Amygdala (tissue), 56 donors: ENCODE measurements at places on chromosomes 13 and 19.

DNA sequence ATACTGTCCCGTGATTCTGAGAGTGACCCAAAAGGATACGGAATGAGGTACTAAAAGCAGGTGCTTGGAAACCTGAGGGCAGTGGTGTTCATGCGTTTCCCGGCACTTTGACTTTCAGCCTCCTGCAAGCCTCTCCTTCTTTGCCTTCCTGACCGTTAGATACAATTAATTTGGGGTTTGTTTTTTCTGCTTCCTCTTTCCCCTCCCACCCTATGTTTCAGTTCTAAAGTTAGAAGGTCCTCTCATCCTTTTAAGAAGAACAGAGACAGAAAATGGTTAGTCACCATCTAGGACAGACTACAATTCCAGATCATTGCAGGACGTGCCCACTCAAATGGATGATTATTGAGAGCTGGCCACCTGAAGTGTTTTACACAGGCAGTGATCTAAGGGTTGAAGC, 1.8 kb upstream of the LILRB4 start:
- no peak for DNase-seq

DNA sequence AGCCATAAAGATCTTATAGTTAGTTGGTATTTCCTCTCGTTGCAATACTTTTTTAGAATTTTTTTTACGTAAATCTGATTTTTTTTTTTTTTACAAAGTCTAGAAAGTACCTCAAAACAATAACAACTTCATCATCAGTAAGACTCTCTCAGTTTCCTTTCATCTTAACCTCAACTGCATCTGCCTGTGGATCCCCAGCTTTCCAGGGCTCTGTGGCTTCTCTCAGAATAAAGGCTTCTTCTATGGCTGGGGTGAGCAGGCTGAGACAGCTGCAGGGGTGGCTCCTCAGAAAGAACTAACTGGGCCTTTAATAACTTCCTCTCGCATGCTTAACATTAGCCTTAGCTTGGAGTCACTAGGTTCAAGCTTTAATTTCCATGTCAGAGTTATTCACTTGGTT, 4.2 kb downstream of the ZNF506 start:
- DNase-seq, result no peak

DNA sequence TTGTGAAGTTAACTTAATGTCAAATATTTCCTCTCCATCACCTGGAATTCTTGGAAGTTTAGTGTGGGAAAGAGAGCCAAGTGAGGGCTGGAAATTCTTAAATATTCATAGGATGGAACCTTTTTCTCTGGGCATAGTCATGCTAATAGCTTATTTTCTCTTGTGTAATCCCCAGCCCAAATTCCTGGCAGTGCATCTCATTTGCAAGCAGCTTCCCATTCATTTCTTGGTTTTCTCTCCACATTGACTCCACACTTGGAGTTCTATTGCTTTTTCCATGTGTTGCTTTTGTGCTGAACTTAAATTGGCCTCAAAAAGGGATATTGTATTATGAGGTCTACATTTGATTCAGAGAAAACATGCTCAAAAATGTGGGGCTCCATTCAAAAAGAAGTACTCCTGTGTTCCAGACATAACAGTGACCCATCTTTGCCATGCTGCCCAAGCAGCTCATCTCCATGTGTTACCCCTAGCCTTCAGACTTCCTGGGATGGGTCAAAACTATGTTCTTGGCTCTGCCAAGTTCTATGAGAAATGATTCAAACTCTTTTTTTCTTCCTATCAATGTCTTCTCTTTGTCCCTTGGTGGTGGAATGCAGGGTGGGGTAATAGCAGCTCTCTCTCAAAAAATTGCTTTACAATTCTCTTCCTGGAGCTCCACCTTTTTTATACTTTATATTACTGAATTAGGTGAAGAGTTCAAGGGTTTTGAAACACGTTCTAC, 2471.5 kb downstream of the PCDH9 start:
- DNase-seq, result no peak

DNA sequence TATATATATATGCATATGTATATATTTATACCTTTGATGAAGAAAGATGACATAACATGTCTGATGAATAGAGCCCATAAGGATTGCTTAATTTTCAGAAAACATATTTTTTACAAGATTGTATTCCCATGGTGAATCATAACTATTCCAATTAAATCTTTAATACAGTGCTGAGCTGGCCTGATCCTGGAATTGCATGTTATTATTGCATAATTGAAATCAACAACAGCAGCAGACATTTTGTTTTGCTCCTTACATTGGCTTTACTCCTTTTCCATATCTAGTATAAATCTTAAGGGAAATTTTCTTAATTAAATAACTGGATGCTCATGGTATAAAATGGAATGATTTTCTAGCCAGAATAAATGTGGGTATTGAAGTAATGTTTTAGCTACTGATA, 22.0 kb downstream of the POSTN start:
- DNase-seq, result no peak

- no peak for DNase-seq
Observed at GRCh38 chr13:108777421-108778420, 148.3 kb downstream of the MYO16 start.

DNA sequence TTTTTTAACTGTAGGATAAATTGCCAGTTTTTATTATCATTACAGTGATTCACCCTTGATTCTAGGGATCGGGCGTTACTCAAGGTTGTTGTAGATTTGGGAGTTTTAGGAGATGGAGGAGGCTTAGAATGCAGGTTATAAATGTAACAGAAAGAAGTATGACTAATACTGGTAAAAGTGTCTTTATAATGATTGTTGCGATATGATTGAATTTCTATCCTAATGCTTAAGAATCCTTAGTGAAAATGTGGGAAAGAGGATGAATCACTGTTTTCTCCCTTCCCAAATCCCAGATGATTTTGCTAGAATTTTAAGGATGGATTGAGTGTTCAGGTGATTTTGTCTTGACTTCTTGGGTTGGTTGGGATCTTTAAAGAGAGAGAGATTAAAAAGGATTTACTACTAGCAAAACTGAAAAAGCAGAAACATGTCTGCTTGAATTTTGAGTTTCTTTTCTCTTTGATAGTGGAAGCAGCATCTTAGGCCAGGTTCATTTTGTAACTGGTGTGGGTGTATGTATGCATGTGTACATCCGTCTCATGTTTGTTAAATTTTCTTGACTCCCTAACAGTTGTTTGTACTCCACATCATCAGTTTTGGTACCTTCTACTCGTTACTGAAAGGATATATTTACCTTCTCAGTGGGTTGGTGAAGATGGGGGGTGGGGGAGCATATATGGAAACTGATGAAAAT, 25.9 kb downstream of the ARHGAP35 start:
- no peak for DNase-seq

- no peak for DNase-seq
Observed at GRCh38 chr13:43264458-43264857, 241.1 kb downstream of the DNAJC15 start.

GRCh38 chr13:109859216-109859835, 72.9 kb upstream of the IRS2 start:
- no peak for DNase-seq

GRCh38 chr19:6119031-6119430, 8.7 kb upstream of the RFX2 start:
- no peak for DNase-seq

DNA sequence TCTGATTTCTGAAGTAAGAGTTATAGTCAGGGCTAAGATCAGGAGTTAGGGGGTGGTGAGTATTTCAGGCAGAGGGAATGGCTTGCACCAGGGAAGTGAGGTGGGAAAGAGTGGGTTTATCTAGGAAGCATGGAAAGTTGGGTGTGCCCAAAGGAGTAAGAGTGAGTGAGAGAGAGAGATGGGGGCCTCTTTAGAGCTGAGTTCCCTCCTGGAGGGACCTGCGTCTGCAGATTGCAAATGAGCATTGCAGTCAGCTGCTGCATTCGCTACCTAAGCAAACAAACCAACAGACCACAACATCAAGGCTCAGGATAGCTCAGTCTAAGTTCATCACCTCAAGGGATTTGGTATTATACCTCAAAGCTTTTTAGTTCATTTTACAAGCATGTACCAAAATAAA, 405.8 kb downstream of the FGF9 start:
- no peak for DNase-seq

DNA sequence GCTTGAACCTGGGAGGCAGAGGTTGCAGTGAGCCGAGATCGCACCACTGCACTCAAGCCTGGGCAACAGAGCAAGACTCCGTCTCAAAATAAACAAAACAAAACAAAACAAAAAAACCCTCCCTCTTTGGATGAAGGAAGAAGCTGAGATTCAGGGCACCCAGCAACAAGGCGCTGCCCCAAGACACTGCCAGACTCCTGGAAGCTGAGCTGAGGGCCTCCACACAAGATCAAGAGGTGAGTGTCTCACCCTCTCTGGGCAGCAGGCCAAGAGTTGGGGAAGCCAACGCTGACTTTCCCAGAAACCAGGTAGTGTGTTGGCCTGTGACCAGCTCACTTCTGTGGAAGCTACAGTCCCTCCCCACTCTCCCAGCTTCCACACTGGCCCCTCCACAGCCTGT, 3.7 kb upstream of the TYROBP start:
- no peak for DNase-seq

DNA sequence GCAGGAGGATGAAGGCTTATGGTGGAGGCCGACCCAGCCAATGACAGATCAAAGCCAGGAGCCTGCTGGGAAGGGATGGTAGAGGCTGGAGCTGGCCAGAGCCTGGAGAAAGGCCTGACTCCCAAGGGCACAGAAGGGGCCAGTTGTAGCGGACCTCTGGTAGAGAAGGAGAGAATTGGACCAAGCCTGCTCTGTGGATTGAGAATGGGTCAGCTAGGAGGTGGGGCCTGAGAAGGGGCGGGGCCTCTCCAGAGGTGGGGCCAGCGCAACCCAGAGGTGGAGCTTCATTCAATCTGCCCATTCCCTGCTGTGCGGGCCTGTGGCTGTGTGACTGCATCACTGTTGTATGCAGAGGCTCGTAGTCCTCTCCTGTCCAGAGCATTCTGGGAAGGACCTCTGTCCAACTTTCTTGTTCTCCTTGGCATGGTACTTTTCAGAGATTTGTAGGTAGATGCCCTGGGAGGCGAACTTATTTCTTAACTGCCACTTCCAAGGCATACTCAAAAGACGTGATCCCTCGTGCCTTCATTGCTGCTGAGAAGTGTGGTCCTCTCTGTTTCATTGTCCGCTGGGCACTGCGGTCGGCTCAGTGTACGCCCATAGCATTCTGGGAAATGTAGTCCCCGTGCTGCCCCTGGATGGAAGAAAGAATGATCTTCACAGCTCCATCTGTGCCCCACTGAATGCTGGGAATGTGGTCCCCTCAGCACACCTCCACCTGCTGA, 6.7 kb downstream of the GRIN2D start:
- DNase-seq, result no peak

DNA sequence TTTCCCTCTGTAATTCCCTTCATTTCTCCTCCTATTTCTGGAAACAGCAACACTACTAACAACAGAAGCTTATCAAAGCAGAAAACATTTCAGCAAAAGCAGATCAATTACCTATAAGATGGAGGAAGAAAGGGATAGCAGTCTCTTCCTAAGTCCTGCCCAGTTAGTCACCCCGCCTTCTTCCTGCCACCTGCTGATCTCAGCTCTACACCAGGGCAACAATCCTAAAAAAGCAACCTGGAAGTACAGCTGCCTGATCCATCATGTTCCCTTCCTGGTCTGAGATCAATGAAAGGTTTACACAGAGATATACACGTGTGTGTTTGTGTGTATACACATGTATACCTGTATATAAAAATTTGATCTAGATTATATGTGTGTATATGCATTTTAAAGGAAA, 59.4 kb downstream of the TSC22D1 start:
- DNase-seq, result no peak

GRCh38 chr19:6667114-6667627, 2.8 kb downstream of the TNFSF14 start:
- DNase-seq, result no peak

DNA sequence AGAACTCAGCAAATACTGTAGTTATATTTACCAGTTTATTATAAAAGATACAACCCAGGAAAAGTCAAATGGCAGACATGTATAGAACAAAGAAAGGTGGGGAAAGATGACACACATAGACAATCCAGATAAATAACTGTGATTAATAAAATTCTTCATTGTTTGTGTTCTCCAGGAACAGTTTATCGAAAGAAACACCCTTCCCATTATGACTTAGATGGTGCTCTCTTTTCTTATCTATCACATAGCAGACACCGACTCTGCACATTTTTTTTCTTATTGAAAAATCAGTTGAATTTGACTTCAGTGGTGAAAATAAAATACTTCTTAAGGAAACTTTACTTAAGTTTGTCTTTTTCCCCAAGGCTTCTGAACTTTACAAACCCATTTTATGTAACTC, 6.2 kb downstream of the ZNF708 start:
- no peak for DNase-seq

GRCh38 chr19:30214651-30215051, 157.5 kb upstream of the ZNF536 start:
- no peak for DNase-seq

DNA sequence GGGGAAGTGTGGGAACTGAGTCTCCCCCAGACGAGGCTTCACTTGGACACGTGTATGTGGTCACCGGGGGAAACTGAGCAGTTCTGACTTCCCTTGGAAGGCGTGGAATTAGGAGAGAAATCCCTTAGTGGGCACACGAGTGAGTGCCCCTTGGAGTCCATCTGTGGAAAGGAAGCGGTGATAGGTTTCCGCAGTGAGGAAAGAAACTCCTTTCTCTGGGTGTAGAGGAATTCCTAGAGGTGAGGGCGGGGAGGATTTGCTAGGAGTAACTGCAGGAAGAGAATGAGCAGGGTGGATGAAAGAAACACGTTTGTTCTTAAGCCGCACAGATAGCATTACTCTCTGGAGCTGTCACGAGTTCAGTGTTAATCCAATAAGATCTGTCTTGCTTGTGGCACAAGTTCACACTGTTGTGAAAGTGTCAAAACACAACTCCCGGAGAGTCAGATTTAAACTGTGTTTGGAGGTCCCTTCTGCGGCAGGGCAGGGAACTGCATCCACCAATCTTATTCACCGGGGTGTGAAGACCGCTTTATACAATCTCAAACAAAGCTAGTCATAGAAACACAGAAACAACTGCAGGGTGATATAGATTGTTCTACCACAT, 1.2 kb downstream of the KL start:
- DNase-seq, result no peak

GRCh38 chr19:43936188-43936587, 1.1 kb upstream of the ZNF45 start:
- no peak for DNase-seq

DNA sequence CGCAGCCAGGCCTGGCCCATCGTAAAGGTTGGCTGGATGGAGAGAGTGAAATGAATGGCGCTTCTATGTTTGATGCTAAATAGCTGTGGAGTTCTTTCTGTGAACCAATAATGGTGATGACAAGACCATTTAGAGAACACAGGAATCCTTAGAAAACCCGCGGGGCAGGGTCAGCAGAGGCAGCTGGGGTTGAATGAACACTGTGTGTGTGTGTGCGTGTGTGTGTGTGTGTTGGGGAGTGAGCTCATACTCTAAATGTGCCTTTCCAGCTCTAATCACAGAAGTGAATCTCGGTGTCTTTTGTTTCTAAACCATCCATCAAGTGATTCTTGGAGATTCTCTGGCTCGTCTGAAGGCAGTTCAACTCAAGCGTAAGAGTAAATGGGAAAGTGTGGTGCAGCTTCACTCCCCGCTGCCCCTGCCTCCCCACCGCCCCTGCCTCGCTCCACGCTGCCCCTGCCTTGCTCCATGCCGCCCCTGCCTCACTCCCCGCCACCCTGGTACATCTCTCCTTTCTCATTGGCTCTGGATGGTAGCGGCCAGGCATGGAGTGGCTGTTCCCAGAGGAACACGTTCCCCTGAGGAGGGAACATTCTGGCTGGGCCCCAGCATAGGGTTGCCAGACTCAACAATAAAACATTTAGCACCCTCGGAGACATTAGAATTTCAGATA, 21.2 kb downstream of the TMPRSS9 start:
- DNase-seq, result peak; percentile 47

- no peak for DNase-seq
Observed at GRCh38 chr19:51607077-51607476, 23.1 kb downstream of the SIGLEC5 start.

- DNase-seq, result no peak
Observed at GRCh38 chr13:52994051-52994450, 34.6 kb upstream of the OLFM4 start.
